ENCODE measurements at places on chromosomes 1 and 21.

GRCh38 chr1:212482006-212482636 is 49.4 kb downstream of the NENF start:
- DNase-seq: peak; percentile 49

- DNase-seq: no peak
Measured at GRCh38 chr1:1683104-1683905, 9.3 kb downstream of the SLC35E2B start.

- no peak for DNase-seq
Measured at GRCh38 chr1:172394141-172394751, 26.2 kb upstream of the C1orf105 start.

GRCh38 chr1:31529999-31530684 is 46.2 kb upstream of the TINAGL1 start:
- no peak for DNase-seq

- no peak for DNase-seq
Measured at GRCh38 chr1:222096883-222097282, 355.0 kb upstream of the DUSP10 start.

DNA sequence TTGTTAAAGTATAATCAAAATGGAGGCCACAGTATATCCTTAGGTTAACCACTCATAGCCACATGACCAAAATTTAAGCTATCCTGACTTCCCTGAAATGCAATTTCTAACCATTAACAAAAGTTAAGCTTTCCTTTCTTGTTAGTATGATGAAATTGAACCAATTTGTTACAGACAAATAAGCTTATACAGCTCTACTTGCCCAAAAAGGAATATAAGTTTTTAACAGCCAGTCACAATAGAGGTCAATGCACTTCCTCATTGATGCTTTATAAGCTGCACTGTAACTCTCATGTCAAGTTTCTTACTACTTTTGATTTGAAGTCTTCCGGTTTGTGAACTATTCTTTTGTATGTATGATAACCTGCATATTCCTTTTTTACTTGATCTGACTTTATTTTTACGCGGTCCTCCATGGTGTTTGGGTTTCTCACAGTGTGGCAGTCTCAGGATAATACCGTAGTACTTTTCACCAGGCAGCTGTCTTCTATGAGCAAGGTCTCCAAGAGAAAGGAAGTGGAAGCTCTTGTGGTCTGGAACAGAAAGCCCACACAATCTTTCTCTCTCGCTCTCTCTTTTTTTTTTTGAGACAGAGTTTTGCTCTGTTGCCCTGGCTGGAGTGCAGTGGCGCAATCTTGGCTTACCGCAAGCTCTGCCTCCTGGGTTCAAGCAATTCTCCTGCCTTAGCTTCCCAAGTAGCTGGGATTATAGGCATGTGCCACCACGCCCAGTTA is 331.6 kb downstream of the SRGAP2C start:
- DNase-seq: no peak

DNA sequence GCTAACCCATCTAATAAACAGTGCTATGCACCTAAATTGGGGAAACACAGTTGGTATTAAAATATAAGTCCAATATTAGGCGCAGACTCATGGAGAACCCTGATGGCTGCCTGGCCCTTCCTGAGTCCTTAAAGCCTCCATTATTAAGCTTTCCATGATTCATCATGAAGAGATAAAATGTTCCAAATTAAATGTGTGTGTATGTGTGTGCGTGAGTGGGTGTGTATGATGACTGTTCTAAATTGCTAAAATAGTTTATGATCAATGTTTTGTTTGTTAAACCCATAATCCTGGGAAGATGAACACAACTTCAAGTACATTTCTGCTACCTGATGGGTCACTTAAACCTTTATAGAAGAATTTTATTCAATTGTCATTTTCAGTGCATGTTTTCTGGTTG is 6.3 kb upstream of the RBBP5 start:
- no peak for DNase-seq

- DNase-seq: no peak
Measured at GRCh38 chr1:63575340-63575826, 17.8 kb upstream of the PGM1 start.

- DNase-seq: no peak
Measured at GRCh38 chr1:92736395-92736794, 48.5 kb downstream of the EVI5 start.

GRCh38 chr1:85550784-85551516 is 29.6 kb upstream of the CCN1 start:
- peak; percentile 21 for DNase-seq

DNA sequence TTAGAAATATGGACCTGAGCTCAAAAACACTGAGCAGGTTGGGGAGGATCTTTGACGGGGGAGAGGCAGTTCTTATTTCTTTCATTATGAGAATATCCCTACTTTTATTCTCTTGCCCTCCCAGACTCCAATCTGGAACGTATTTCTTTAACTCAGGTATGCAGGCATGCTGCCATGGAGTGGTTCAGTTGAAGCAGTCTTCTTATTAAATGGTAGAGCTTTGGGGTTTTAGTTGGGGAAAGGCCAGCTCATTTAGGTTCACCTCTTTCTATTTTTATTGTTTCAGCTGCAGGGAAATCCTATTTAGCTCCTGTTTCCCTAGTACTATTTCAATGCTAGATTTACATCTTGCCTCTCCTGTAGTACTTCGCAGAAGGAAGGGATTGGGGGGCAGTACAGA is 198.9 kb downstream of the TTLL7 start:
- DNase-seq: no peak

GRCh38 chr1:154765970-154766369 is 104.1 kb downstream of the KCNN3 start:
- DNase-seq: no peak

DNA sequence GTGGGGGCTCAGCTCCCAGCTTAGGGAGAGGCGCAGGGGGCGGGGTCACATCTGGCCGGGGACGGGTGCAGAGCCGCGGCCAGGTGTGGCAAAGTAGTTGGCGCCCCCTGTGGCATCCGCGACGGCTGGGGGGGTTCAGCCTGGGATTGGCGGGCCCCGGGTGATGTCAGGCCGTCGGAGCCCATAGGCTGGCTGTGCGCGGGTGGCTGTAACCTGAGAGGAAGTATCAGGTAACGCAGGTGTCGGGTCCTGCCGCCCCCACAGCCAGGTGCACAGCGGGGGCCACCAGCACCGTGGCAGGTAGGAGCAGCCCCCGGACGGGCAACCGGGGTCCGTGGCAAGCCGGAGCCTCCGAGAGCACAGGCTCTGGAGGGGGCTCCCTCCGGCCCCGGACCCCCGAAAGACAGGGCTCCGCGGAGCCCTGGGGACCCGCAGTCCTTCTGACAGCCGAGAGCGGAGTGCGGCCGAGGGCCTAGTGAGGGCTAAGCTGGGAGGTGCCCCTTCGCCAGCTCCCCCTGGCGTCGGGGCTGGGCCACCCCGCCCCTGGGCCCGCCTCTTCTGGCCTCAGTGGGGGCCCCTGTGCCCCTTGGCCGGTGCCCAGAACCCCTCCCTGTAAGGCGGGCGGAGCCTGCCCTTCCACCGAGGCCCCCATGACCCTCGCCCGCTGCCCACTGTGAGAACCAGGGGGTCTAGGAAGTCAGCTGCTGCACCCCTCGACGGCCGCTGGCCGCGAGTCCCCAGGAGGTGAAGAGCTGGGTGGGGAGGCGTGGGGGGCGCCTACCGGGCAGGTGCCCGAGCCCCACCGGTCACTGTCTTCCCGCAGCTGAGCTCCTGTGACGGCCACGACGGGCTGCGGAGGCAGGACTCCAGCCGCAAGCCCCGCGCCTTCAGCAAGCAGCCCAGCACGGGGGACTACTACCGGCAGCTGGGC is 17.9 kb downstream of the TNFRSF25 start:
- DNase-seq: no peak

DNA sequence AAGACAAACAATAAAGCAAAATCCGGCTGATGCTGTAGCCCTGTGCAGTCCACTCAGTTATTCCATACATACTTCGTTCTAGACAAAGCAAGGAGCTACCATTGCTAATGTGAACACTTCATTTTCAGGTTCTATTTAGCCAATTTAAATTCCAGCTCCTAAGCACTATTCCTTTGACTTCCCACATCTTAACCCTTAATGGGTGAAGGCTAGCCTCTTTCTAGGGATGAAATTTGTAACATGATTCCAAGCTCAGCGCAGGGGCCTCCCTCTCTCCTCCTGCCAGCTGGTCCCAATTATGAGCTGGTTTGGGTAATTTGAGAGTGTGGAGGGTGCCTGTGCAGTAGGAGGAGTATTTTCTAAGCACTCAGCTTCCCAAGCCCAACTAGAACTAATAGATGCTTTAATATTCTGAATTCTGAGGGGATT is 53.9 kb upstream of the PTGFRN start:
- peak; percentile 69 for DNase-seq

GRCh38 chr21:34916446-34916845 is 132.7 kb downstream of the RUNX1 start:
- DNase-seq: no peak

- DNase-seq: no peak
Measured at GRCh38 chr1:15851210-15852035, 3.9 kb downstream of the SPEN start.

- no peak for DNase-seq
Measured at GRCh38 chr1:224430511-224431113, 4.0 kb downstream of the WDR26 start.

DNA sequence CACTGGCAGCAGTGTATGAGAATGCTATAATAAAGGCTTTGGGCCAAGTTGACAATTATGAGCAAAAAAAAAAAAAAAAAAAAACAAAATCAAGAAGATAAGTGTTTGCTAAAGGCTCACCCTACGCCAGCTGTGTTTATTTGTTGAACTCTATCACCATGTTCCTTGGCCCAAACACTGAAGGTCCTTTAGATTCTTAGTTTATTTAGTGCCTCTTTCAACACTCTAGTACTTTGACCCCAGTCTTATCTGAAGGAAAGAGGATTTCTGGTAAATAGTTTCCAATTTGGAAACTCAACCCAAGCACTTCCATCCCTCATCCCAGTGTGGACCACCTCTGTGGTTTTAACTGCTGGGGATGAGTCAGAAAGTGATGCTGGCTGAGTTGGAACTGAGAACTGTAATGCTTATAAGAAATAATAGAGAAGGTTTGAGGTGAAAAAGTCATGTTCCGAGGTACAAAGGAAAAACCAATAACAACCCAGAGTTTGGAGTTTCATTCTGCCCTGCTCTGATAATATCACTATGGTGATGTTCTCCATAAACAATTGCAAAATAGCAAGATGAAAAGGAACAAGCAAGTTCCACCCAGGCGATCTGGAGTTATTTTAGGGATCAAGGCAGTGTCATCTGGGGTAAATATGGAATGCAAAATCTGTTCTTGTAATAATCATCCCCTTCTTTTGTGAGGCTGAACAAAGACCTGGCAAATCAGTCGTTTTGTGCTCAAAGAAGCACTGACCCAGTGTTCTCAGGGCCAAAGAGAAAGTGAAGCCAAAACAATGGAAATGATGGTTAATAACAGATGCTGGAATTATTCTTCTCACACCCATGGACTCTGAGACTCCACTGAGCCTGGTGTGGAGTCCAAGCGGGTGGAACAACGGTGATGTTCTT is 19.7 kb upstream of the CAPZB start:
- DNase-seq: peak; percentile 63

- DNase-seq: no peak
Measured at GRCh38 chr1:17675744-17676143, 79.4 kb upstream of the ACTL8 start.

DNA sequence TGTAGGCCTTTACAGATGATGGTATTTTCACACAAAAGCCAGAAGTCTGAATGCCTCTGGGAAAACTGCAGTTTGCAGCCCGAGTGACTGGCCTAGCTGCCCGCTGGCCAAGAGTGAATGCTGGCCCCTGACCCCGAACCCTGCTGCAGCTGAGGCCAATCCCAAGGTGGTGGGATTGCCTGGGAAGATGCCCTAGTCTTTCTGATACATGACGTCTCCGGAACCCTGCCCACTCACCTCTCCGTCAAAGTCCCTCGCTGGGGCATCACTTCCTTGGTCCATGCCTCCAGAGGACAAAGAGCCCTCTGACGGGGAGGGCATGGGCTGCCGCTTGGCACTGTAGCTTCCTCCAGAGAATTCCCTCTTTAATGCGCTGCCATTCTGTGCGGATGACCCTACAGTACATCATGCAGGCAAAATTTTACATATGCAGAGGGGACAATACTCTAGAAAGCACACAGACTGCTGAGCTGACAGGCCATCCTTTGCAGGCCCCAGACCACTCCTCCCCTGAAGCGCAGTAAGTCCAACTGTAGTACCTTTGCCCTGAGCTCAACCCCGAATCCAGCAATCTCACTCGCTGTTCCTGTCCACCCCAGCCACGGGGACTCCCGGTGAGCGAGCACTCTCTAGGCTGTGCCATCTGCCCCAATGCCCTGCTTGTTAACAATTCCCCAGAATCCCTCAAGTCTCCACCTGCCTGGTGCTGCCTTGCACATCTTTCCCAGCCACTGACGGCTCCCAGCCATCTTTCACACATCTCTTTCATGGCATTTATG is 54.7 kb downstream of the COQ8A start:
- no peak for DNase-seq

DNA sequence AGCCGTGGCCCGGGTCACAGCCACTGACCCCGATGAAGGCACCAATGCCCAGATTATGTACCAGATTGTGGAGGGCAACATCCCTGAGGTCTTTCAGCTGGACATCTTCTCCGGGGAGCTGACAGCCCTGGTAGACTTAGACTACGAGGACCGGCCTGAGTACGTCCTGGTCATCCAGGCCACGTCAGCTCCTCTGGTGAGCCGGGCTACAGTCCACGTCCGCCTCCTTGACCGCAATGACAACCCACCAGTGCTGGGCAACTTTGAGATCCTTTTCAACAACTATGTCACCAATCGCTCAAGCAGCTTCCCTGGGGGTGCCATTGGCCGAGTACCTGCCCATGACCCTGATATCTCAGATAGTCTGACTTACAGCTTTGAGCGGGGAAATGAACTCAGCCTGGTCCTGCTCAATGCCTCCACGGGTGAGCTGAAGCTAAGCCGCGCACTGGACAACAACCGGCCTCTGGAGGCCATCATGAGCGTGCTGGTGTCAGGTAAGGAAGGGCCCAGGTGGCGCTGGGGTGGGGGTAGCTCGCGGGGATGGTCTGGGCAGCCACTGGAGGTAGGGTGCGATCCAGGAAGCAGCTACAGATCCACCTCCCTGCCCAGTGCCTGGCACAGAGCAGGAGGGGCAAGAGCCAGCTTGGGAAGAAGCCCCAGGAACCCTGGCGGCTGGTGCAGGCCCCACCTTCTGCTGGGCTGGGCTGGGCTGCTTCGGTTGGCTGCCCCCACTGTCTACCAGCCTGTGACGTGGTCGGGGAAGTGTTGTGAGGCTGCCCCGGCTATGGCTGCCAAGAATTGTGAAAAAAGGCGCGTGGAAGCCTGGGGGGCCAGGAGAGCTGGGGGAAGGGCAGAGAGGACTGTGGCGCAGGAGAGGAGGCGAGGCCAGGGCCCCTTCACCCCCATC is 3.8 kb downstream of the CELSR2 start:
- DNase-seq: no peak

DNA sequence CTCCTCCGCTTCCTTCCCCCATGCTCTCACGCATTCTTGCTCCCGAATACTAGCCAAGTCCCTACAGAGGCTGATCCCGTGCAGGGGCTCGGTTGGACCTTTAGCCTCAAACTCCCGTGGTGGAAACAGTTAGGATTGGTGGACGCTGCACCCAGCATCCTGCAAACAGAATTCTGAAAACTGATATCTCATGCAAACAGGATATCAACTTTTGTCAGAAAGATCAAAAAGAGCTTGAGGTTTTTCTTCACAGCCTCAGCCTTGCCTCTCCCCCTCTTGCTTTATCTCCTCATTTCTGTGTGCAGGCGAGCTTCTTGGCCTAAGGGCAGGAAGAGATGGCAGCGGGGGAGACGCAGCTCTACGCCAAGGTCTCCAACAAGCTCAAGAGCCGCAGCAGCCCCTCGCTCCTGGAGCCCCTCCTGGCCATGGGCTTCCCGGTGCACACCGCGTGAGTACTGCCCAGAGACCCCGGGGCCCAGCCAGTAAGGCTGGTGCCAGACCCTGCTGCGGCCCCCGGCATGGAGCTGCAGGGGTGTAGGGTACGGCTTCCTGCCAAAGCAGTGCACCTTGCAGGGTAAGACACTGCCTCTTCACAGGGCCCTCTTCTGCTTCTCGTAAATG is at the start of gene UBASH3A:
UBASH3A (plus strand) TSS at position 292 of the 621 bp plus-strand sequence; CDS start at position 336, 44 bp downstream.
- DNase-seq: no peak
